Kidney (tissue), 22 donors: ENCODE measurements at places on chromosomes 11 and 22.

GRCh38 chr11:65792456-65792855 lies 5.6 kb downstream of the OVOL1 start:
- no peak for DNase-seq

- DNase-seq, result no peak
Observed at GRCh38 chr22:47206164-47206563, 443.7 kb downstream of the TBC1D22A start.

- DNase-seq, result no peak
Observed at GRCh38 chr22:19853058-19853878, 1.4 kb downstream of the GNB1L start.

- DNase-seq, result no peak
Observed at GRCh38 chr11:33033493-33033892, 5.9 kb upstream of the TCP11L1 start.

DNA sequence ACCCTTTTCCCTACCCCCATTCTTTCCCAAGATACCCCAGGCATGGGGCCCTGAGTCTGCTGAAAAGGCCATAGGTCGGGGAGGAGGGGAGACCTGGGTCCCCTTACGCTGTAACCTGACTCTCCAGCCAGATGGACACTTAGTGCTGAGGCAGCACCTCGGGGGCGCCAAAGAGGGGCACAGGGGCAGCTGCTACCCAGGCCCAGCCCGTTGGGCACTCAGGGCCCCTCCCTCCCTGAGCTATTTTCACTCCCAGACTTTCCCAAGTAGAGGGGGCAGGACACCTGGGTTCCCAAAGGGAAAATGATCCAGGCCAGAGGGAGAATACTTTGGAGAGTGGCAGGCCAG lies 933 bp downstream of the ACTN3 start:
- no peak for DNase-seq

GRCh38 chr22:24007253-24008021 lies 2.2 kb upstream of the GSTT4 start:
- DNase-seq, result no peak

- no peak for DNase-seq
Observed at GRCh38 chr11:15280393-15280792, 165.7 kb downstream of the INSC start.

- DNase-seq, result no peak
Observed at GRCh38 chr11:64499261-64500004, 91.6 kb upstream of the SLC22A12 start.

DNA sequence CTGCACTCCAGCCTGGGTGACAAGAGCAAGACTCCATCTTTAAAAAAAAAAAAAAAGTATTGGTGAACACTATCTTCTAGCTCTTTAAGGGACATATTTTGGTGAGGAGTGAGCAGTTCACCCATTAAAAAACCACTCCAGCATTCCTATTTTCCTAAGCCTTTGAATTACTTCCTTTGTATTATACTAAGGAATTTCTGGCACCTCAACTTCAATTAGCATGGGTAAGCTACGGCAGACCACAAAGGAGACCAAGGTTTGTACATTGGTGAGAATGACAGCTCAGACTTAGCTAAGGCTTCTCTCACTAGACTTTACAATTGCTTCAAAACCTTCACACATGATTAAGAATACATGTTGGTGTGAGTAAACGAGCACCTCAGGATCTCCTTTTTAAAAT lies 57.0 kb upstream of the BIRC3 start:
- DNase-seq, result no peak

DNA sequence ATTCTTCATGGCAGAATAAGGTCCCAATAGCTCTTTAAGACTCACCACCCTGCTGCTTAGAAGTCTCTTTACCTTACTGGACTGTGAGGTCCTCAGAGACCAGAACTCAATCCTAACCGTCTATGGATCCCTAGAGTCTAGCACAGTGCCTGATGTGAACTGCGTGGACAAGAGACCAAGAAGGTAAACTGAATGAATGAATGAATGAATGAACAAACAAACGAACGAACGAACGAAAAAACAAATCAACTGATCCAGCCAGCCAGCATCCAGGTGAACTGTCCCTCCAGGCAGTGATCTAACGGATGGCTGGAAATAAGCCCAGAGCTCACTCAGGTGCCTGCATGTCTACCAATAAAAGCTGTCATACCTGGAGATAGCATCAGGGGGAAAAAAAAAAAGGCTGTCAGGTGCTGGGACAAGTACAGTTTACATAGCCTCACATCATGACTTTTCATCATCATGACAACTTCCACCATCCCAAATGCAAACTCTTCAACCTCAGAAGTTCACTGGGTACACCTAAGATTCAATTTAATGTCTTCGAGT lies 59.8 kb downstream of the PACSIN2 start:
- DNase-seq, result no peak

- no peak for DNase-seq
Observed at GRCh38 chr11:65588199-65589054, 7.2 kb downstream of the KCNK7 start.

DNA sequence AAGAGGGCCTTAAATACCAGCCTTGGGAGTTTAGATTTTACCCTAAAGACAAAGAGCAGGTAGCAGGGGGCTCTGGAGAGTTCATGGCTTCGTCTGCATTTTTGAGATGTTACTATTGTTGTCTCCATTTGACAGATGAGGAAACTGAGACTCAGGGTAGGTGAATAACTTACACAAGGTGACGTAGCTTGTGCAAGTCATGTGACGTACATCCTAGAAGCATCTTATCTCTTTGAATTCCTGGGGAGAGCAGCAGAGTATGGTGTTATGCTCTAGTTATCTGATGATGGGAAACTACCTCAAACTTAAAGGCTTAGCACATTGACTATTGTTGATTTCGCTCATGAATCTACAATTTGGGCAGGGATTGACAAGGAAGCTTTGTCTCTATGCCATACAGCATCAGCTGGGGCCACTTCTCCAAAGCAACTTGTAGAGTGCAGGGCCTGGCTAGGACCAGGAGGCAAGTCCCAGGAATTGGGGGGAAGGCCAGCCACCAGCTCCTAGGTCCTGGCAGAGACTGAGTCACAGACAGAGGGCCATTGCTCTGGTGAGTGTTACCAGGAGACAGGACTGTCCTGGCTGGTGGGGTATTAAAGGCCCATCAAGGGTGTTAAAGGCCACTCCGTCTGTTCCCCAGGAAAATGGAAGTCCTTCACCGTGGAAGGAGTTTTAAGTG lies 52.1 kb upstream of the TSKU start:
- no peak for DNase-seq

GRCh38 chr11:124605719-124606118 lies 5.5 kb upstream of the PANX3 start:
- DNase-seq, result no peak

- peak; percentile 81 for DNase-seq
Observed at GRCh38 chr11:120883404-120884080, 140.4 kb upstream of the TBCEL start.

GRCh38 chr11:21909145-21909544 lies 283.7 kb upstream of the ANO5 start:
- DNase-seq, result no peak

DNA sequence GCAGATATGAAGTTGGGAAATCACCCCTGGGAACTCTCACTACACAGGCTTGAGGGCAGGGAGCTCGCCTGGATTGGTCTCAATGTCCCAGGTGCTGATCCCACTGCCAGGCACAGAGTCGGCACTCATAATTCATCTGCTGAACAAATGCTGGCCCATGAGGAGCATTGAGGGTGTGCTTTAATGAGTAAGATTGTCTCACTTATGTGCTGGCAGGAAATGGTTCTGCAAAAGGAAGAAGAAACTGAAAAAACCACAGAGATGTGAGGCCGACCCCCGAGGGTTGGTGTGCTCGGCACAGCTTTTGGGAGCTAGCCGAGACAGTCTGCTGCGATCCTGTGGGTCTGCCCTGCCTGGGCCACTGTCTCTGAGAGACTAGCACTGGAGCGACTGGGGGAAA lies 9.4 kb downstream of the PLAAT2 start:
- no peak for DNase-seq
